ENCODE measurements at places on chromosomes 3 and 15.
A peak's percentile ranks its signal among the peaks of the same experiment; 100 is the strongest.

- no peak for DNase-seq
Observed at GRCh38 chr3:152196782-152197181, 71.9 kb upstream of the MBNL1 start.

GRCh38 chr3:15979495-15979894 lies 181.7 kb upstream of the ANKRD28 start:
- peak; percentile 86 for DNase-seq

- no peak for DNase-seq
Observed at GRCh38 chr3:60463685-60464084, 787.6 kb downstream of the FHIT start.

GRCh38 chr3:76570436-76571057 lies 469.4 kb upstream of the ROBO2 start:
- DNase-seq: no peak

- DNase-seq: no peak
Observed at GRCh38 chr15:59298225-59298853, 74.3 kb downstream of the MYO1E start.

DNA sequence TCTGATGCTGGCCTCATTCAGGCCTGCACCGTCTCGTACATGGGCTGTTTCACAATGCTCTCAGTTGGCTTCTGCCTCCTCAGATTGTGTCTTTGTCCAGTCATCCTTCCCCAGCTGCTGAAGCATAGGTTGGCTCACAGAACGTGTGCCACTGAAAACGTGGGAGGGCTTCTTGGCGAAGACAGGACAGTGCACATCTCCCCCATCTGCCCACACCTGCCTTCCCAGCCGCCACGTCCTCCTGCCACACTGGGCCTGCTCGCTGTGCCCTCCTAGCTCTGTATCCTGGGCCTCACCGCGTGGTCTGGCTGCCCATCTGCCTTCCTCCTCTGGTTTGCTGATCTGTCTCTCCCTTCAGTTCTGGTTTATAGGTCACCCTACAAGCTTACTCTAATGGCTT lies 230.0 kb upstream of the TOPAZ1 start:
- no peak for DNase-seq
